A673 (cell line): ENCODE measurements at places on chromosomes 2 and 18. TPM values are rescaled to one million over a fixed set of nuclear protein-coding genes. Genes with fewer than 3 reads are reported as not detected.

PROKR1 gene
- 15.7 and 19.6 TPM in 2 replicates for total RNA-seq

MRPS9 gene
- 55.4 and 57.9 TPM in 2 replicates for total RNA-seq

TCF4 gene
- 143 and 147 TPM in 2 replicates for total RNA-seq

- H3K4me3 ChIP-seq: no peak overlapping the region
- no peak for DNase-seq
- no peaks in the 10 kb centered on the region for H3K36me3 ChIP-seq
- no peaks in the 10 kb centered on the region for H3K4me1 ChIP-seq
Observed at GRCh38 chr2:40367652-40368051, 84.2 kb downstream of the SLC8A1 start.

- H3K4me1 ChIP-seq: no peaks in the 10 kb centered on the region
- no peak for DNase-seq
- no peak overlapping the region for H3K4me3 ChIP-seq
- H3K27ac ChIP-seq: no peak overlapping the region
- no peaks in the 10 kb centered on the region for H3K27me3 ChIP-seq
Observed at GRCh38 chr2:197414515-197414914, 20.3 kb downstream of the SF3B1 start.

ABCG8 gene
- total RNA-seq: not detected in 2 replicates
